Cortex of kidney (tissue), 1 donor: ENCODE measurements at places on chromosomes 2 and 18.

DNA sequence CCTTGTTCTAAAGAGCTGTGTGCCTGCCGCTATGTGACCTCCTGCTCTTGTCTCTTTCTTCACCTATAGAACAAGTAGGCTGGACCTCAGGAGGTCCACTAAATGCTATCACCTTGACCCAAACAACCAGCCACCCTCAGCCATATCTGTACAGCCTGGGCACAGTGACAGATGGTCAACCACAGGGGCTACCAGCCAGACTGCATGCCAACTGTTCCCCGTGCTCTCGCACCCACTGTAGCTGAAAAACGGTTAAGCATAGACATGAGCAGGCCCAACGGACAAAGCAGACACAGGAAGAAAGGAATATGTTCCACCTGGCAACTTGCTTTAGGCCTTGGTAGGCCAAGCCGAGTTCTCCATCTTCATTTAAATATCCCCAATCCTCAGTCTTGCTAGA, 43.2 kb upstream of the ACAA2 start:
- no peak for DNase-seq

DNA sequence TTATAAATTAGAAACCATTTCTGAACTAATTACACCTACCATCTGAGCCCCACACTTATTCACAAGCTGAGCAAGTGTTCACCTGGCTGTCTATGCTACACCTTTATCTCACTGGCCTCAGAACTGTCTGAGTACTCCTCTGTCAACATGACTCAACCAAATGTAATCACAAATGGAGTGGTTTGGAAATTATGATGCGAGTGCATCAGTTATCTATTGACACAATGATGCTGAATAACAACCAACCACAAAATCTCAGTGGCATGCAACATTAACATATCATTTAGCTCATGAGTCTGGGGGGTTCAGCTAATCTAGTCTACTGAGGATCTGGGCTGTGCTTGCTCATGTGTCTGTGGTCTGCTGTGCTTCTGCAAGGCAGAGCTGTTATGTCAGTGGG, 184.2 kb upstream of the NXPH2 start:
- DNase-seq: no peak

GRCh38 chr2:173666171-173666888, 298.8 kb downstream of the SP3 start:
- DNase-seq: no peak

DNA sequence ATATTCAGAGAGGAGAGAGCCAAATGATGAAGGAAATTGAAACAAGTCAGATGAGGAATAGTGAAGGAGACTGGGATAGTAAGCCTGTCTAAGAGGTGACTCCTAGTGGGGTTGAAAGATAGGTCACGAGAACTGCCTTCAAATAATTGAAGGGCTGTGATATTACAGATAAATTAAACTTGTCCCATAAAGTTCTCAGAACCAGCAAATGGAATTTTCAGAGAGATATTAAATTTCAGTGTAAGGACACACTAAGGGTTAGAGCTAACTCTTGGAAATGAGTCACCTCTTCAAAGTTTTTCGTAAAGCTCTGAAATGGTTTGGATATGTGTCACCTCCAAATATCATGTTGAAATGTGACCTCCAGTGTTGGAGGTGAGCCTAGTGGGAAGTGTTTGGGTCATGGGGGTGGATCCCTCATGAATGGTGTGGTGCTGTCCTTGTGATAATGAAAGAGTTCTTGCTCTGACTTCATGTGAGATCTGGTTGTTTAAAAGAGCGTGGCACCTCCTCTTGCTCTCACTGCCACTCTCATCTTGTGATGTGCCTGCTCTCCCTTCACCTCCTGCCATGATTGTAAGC, 87.3 kb downstream of the BABAM2 start:
- no peak for DNase-seq

DNA sequence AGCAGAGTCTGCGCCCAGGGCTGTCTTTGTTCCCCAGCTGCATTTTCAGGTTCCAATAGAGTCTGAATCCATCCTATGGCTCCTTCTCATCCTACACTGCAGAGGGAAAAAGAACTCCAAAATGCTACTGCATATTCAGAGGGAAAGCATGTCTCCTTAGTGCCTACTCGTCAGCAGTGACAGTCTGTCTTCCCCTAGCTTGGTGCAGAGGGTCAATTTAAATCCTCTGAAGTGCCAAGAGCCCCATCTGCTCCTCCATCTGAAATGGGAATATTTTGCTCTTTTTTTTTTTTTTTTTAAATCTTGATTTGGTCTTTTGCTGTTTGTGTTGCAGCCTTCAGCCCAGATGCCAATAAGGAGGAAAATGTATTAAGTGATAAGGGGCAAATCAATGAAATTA, 199.3 kb downstream of the RNF144A start:
- DNase-seq: no peak

GRCh38 chr2:138760676-138761075, 19.5 kb downstream of the NXPH2 start:
- DNase-seq: no peak

DNA sequence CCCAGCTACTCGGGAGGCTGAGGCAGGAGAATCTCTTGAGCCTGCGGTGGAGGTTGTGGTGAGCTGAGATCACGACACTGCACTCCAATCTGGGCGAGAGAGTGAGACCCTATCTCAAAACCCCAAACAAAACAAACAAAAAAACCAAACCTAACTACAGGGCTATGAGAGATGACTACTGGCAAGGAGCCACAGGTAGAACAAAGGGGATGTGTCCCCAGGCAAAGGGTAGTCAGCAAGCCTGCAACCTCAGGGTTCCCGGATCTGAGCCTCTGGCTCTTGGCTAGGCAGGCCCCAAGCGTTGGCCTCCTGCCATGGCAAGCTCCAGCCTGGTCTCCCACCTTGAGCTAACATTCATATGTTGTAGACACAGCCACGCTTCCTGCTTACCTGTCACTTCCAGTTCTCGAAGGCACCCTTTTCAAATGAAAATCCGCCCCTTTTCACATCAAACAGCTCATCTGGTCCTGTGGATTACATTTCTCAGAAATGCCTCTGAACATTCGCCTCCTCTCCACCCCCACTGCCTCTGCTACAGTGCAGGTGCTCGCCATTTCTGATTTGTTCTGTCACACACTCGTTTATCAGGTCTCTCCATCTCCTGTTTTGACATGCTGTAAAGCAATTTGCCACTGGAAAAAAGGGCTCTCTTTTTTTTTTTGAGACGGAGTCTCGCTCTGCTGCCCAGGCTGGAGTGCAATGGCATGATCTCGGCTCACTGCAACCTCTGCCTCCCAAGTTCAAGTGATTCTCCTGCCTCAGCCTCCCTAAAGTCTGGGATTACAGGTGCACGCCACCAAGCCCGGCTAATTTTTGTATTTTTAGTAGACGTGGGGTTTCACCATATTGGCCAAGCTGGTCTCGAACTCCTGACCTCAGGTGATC, 13.1 kb upstream of the ACTR3 start:
- no peak for DNase-seq

GRCh38 chr2:240525802-240526201, 32.0 kb downstream of the ANKMY1 start:
- DNase-seq: no peak

- DNase-seq: no peak
Measured at GRCh38 chr2:219675221-219675620, 47.8 kb downstream of the SLC4A3 start.

DNA sequence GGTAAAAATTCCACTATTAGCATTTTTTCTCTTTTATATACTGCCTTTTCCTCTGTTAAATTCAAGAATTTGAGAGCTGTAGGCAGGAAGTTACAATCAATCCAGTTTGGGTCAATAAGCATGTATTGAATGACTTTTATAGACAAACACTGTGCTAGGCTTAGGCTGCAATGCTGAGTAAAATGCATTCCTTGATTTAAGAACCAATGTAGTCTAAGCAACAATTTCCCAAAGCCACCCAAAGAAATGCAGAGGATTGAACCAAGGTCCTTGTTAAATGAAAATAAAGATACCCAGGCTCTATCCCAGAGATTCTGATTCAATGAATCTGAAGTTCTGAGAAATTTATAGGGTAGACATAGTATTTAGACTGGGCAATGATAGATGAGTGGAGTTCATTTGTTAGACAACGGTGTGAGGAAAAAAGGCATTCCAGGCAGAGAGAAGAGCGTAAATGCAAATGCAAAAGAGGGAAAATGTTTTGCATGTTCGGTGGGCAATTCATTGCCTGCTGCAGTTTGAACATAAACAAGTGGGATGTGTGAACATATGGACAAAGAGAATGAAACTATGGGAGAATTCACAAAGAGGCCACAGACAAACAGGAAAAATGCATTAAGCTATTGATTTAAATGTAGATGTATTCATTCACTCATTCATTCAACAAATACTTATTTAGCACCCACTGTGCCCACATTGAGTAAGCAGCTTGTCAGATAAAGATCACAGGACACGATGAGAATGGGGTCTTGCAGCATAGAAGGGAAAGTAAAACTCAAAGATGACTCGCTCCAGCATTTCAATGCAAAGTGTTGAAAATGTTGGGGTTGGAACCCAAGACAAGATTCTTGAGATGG, 107.1 kb downstream of the EVA1A start:
- no peak for DNase-seq

- no peak for DNase-seq
Measured at GRCh38 chr2:49831698-49832367, 677.5 kb upstream of the FSHR start.

DNA sequence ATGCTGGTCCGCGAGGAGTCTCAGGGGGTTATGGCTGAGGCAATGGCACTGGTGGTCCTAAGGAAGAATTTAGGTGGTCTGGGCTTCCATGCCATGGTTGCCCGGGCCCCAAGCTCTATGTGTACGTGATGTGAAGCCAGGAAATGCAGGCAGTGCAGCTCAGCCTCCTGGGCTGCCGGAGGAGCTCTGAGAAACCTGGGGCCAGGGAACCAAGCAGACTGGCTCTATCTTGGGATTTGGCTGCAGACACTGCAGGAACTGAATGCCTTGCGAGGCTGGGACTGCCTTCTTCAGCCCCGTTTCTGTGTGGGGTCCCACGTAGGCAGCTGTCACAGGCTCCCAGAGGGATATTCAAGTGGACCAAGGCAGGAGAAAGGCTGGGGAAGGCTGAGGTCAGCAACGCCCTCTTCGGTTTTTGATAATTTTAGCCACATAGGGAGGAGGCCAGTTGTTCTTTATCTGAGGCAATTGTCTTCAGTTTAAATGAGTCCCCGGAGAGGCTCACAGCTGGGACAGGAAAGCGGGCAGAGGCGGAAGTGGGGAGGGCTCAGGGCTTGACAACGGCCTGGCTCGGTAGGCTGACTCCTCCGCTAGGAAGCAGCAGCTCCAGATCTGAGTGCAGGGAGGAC, 77.7 kb downstream of the RHOB start:
- DNase-seq: no peak

DNA sequence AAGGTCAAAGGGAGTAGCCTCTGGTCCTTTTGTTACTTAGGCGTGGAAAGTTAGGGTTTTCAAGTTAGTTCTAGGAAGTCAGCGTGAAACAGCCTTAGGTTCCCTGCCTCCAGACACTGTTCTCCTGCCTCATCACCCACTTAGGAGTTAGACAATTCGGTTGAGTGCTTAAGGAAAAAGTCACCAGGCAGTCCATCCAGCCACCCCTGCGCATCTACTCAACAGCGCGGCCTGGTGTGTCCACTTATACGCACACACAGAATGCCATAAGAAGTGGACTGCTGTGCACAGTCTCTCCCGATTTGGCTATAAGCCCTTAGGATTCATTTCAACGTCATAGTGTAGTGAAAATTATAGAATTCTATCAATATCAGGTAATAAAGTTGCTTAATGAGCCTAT, 470.8 kb upstream of the TNP1 start:
- no peak for DNase-seq

DNA sequence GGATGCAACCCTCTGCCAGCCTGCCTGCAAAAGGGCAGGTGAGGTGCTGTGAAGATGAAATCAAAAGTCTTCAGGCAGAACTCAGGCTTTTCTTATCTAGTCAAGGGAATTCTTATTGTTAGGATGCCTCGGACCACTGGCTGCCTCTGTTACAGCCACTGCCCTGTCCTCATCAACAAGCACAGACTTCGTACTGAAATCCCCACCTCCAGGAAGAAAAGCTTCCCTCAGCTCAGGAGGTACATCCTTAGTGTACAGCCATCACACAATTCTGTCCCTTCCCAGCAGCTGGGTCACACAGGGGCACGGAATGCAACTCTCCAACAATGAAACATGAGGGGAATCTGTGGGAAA, 10.1 kb upstream of the RNU4ATAC start:
- DNase-seq: no peak
